ENCODE measurements at places on chromosomes 7 and 10.

DNA sequence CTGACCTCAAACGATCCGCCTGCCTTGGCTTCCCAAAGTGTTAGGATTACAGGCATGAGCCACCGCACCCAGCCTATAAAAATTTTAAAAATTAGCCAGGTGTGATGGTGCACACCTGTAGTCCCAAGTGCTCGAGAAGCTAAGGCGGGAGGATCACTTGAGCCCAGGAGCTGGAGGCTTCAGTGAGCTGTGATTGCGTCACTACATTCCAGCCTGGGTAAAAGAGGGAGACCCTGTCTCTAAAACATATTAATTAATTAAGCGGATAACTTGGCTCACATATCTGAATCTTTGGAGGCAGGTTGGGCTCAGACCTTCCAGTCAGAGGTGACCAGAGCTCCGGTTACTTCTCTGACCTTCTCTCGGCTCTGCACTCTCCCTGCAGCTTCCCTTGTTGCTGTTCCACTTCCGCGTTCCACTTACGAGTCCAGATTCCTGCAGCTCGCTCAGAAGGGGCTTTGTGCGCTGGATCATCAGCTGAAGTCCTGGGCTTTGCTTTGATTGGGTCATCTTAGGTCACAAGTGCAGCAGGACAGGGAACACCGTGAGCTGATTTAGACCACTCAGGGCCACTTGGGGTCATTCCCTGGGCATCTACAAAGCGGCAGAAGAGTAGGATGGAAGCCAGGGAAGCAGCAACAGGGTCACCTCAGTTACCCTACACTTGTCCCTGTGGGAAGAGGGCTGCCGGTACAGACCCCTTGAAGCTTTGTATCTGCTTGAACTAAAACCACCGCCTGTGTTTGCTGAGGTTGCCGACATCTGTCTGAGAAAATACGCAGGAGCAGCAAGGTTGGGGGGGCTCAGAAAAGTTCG is 2.0 kb upstream of the ARPC1B start:
- no peak for DNase-seq

DNA sequence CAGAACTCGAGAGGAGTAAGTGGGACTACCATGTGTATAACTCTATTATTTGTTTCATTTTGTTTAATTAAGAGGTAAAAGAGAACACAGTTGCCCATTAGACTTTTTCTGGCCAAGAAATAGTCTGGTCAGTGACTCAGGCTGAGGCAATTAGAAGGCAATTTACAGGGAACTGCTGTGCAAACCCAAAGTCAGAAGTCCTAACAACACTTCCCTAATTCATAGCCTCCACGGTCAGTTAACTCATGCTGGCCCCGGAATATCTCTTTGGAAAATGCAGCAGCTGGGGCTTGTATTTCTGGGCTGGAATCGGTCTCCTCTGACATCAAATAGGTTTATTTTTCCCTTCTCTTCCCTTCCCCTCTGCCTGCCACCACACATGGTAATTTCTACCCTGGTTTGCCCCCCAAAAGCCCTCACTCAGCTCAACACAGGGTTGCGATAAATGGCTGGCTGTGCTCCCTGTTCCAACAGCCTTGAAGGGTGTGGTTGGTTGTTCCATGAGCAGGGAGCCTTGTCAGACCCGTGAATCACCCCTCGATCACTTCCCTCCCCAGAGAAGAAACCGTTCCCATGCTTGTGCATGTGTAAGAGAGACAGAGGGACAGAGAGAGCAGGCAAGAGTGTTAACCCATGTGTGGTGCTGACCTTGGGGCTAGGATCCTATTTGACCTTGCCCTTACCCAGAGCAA is 5.3 kb downstream of the SH3PXD2A start:
- DNase-seq, result no peak

DNA sequence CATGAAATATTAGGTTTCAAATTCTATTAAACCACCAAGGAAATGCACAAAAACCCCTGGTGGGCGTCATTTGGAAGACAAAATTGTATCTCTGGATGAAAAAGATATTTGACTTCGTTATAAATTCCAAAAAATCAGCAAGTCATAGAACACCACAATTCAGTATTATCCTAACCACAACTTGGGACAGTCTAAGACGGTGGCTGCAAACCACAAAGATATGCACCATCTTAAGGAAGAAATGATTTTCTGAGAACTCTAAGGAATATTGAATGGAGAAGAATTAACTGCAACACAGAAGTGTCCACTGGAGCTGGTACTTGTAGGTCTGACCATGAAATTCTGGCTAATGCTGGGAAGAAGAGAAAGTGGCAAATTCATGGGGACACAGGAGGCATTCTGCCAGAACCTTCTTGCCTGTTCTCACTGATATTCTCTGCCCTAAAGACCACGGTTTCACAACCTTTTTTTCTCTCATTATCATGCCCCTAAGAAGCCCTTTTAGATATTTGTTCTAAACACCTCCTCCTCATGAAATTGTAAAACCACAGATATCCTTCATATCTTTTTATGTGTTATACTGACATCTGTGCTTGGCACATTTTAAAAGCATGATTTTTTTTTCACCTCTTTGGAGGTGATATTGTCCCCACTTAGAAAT is 92.9 kb downstream of the SFMBT2 start:
- no peak for DNase-seq

- no peak for DNase-seq
Measured at GRCh38 chr7:151769188-151769821, 107.6 kb downstream of the PRKAG2 start.

DNA sequence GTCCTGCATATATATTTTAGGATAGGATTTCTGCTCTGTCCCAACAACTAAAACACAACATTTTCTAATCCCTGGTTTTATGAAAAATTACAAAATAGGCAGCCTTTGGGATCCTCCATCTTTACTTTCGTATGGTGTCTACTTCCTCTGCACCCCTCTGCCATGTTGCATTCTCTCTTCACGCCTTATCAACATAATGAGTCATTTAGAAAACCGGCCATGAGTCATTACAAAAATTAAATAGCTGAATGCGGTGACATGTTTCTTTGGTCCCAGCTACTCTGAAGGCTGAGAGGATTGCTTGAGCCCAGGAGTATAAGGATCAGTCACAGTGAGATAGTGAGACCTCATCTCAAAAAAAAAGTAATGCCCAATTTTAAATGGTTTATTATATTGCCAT is 148.1 kb upstream of the CELF2 start:
- no peak for DNase-seq

- no peak for DNase-seq
Measured at GRCh38 chr7:99112097-99112496, 31.8 kb downstream of the SMURF1 start.

- no peak for DNase-seq
Measured at GRCh38 chr10:126465771-126466170, 77.5 kb upstream of the ADAM12 start.

- no peak for DNase-seq
Measured at GRCh38 chr10:133481086-133481643, 27.4 kb downstream of the SCART1 start.

DNA sequence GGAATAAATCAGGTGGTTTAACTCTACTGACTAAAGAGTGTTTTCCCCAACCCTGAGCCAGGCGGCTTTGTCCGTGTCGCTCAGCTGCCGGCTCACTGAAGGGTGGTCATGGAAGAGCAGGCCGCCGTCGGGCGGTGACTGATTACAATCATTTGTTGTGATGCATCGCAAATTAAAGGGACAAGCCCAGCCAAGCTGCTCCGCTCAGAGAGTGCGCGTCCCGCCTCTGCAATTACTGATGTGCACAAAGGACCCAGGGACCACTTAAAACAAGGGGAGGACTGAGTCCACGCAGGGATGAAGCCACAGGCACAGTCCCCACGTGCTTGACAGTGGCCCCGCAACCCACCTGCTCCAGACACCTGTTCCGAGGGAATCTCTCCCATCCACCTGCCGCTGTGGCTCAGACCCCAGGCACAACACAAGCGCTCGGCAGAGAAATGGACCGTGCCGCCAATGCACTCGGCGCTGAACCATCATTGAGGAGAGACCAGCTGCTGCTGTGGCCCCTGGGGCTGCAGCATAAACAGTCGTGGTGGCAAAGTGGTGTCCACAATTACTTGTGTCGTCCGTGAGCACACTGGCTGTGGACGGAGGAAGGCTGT is 526.5 kb downstream of the PTPRN2 start:
- DNase-seq, result no peak

DNA sequence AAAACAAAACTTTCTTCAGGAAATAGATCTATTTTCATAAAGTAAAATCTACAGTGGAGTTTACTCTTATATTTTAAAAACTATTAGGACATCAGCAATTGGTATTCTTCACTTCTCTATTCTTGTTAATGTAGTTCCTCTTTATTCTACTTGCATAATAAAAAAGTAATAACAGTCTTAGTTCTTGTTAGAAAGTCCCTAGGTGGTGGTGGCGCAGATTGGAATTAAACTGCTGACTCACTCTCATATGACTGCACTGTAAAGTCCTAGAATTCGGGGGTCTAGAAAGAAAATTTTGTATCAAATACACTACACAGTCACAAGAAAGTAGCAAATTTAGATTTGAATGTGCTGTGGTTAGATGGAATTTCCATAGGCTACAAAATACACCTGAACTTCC is 44.6 kb upstream of the TES start:
- DNase-seq, result no peak

GRCh38 chr10:27743012-27743876 is 2.4 kb downstream of the MKX start:
- DNase-seq, result no peak

DNA sequence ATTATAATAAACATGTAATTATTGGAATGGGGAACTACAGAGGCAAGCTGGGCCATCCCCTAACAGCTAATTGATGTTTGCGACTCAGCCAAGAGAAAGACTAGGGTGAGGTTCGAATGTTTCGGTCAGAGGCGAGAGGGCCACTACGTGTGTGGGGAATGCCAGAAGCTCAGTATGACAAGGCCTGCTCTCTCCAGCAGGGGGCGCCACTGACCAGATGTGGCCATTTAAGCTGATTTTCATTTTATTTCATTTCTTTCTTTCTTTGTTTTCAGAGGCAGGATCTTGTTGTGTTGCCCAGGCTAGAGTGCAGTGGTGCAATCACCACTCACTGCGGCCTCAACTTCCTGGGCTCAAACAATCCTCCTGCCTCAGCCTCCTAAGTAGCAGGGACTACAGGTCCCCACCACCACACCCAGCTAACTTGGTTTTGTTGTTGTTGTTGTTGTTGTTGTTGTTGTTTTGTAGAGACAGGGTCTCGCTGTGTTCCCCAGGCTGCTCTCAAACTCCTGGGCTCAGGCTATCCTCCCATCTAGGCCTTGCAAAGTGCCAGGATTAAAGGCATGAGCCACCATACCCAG is 38.1 kb downstream of the TMEM130 start:
- DNase-seq, result no peak

DNA sequence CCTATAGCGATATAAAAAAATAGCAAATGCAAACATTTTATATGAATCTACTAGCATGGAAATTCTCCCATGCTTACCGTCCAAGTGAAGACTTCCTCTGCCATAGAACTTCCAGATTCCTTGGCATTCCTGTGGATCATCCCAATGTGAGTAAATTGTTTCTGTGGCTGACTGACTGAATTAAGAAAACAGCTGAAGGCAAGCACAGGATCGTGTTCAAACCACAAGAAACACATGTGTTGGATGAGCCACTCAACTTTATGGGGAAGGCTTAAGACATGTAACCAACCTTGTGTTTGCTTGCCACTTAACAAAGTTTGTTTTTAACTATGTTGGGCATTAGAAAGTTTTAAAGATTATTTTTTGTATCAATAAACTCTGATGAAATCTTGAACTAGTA is 2.6 kb upstream of the MYPN start:
- DNase-seq, result no peak

DNA sequence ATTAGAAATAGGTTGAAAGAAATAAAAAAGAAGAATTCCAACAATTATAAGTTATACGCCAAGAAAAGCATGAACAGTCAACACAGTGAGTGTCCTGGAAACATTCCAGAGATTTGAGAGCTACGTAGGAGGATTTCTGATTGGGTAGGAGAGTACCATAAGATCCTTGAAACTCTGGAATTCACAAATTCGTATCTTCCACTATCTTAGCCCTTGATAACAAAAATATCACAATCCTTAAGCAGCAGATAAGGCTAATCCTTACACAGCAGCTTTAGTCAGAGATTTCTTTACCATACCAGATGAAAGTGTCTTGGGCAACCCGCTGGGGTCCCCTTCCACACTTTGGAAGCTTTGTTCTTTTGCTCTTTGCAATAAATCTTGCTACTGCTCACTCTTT is 8.2 kb downstream of the TPK1 start:
- no peak for DNase-seq

DNA sequence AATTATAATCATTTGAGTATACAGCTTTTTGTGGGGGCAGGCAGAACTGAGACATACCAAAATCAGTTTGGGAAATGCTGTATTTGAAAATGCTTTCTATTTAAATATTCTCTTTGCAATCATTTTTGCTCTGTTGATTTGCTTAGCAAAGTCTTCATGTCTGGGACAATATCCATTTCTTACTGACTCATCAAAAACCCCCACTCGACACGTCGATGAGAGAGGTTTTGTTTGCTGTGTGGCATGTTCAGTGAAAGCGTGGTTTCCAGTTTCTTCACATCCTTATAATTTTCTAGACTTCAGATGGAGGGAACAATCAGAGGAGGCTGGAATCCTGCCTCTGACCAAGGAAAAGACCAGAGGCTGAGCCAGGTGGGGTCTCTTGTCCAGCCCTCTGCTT is 28.9 kb downstream of the HTRA1 start:
- DNase-seq, result no peak

DNA sequence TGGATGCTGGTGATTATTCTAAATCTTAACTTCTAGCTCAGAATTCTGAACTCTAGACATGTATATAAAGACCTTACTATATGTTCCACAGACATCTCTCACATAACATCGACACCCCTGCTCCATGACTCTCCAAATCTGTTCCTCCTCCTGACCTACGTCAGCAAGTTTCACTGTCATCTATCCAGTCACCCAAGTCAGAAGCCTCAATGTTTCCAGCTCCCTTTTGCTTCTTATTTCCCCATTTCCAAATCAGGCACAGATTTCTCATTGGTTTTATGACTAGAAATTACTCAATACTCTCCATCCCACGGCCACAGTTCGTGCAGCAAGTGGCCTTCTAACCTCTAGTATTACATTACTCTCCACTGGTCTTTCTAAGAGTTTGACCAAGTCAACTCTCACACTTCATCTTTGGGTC is 28.5 kb downstream of the EPC1 start:
- DNase-seq, result no peak

DNA sequence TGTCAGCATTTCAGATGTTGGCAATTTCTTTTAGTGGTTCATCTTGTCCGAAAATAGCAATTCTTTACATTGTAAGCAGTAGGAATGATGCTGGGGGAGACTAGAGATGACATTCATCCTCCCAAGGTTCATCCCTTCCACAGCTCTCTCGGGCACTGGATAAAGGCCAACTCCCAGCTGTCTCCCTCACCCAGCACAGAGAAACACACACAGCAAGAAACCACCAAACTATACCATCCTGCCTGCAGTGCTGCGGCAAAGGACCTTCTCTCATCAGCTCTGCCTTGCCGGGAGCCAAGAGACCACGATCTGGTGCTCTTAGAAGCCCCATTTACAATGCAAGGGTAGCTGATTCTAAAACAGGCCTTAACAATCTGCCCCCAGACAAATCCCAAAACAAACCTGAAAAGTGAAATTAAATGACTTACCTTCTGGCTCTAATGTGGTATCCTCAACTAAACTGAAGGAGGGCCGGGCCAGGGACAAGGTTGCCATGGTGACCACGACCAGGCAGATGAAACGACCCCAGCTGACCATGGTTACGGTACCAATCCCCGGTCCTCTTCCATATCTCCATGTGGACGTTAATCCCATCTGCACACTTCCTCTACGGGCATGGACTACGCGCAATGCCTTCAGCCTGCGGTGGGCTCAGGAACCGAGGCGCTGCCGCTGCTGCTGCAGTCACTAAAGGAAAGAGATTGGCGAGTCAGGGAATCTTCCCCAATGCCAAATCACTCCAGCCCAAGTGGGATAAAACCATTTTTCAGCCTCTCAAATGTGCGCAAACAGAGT is 4.8 kb downstream of the FGFR2 start:
- no peak for DNase-seq

All from stimulated activated CD4-positive, alpha-beta T cell treated with anti-CD3 and anti-CD28 coated beads, TNF-alpha, amount 100 ng/mL, for 1 hour (primary cell).